ENCODE measurements at places on chromosomes 4 and X.

DNA sequence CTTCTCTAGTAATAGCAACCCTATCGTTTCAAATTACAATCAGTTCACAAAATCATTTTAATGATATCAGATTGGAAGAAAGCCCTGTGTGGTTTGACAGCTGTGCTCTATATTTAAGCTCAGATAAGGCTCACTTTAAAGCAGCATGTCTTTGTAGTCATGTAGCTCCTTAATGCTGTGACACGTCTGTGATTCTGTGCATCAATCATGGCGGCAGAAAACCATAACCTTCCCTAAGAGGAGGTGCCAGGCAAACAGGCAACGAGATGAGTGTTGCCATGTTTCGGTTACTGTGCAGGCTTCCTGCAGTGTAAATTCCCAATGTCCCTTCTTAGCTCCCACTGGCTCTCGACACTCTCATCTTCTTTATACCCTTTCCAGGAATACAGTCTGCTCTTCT, 212.7 kb downstream of the GRID2 start:
- no peak for DNase-seq

DNA sequence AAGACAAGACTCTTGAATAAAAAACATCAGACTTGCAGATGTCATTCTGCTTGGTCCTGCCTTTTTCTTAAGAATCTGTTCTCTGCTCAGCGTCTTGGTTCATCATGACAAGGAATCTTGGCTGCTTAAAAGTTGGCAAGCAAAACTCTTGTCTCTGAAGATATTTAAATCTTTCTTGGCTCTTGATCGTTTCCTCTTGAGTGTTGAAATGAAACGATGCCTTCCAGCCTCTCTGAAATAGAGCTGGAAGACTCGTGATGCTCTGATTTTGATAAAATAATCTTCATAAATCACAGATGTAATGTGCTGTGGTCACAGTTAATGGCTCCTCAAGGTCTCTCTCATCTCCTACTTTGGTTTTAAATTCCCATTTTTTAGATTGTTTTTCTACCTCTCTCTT, 39.9 kb upstream of the TMEM192 start:
- DNase-seq: no peak

- DNase-seq: no peak
These were observed 41.4 kb upstream of the RBPJ start for GRCh38 chr4:26279446-26279845.

DNA sequence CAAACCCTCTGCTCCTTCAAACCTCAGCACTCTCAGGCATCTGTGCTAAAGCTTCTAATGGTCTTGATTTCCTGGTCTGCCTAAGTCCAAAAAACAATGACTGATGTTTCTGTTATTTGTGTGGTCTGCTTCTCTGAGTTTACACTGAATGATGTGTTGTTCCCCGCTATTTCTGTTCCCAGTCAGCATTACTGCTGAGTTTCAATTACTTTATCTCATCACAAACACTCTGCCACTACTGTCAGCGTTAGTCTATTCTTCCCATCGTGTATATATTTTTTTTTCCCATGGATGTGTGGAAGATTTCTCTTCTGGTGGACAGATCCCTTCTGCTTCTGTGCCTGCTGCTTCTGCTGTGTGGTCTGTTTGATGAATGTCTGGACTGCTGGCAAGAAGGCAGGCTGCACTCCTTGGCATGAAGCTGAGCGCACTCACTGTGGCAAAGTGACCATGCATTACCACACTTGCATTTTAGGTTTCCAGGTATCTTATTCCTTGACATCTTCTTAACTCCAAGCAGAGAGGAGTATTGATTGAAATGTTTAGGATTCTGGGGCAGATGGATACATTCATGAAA, 106.9 kb upstream of the PAQR3 start:
- DNase-seq: no peak

GRCh38 chr4:4824232-4824631, 35.2 kb upstream of the MSX1 start:
- no peak for DNase-seq

DNA sequence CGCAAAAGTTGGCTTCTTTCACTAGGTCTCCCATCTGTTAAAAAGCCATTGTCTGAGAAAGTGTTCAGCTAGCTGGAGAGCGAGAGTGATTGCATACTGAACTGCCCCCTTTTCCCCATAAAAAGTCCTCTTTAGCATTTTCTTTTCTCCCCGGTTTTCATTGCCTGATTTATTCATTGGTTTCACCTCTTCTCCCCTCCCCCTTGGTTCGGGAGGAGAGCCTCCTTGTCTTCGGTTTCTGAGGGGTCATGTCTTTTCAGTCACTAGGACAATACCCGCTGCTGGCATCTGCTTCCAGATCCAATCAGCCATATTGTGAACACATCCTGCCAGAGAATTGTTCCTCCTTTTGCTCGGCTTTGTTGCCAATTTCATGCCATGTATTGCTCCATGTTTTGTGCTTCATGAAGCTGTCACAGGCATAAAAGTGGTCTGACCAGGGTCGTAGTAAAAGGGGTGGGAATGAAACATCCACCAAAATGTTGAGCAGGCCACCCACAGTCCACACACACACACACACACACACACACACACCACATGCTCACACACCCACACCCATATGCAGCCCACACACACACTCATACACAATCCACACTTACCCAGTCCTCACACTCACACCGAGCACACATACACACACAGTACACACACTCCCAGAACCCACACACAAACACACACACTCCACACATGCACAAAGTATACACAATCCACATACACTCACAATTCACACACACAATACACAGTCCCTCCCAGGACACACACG, 136.0 kb downstream of the NKX6-1 start:
- no peak for DNase-seq

DNA sequence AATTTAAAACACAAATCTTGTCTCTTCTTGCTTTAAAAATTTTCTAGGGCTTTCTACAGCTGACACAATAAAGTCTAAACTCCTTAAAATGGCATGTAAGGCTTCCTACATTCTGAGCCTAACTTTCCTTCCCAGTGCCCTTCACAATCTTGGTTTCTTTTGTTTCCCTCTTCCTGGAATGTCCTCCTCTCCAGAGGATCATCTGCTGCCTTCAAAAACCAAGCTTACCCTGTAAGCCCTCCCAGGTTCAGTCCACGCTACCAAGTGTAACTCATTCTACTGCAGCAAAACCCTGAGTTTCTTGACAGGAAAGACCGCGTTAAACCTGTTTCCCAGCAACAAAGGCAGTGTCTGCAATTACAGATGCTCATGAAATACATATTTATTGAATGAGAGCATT, 91.3 kb downstream of the SHISA3 start:
- no peak for DNase-seq

GRCh38 chr4:48467442-48467841, 15.7 kb upstream of the SLC10A4 start:
- DNase-seq: no peak

Data from omental fat pad (tissue), 4 donors.